ENCODE measurements at places on chromosomes 3 and 15.

DNA sequence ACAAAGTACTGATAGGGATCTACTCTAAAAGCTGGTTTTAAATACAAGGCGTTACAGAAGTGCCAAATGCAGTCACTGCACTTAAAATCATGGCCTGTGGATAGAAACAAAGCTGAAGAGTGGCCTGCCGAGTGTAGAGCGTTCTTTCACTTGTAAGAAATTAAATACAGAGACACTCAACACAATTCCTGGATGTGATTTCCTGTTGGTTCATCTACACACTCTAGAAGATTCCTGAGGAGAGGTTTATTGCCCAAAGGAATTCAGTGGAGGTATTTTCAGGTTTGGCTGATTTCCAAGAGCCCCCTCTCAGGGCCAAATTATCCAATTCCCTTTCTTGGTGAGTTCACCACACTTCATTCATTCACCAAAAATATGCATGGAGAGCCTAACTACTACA is 200.3 kb upstream of the IL12A start:
- no peak for DNase-seq

- no peak for DNase-seq
Observed at GRCh38 chr3:49134471-49135265, 1.8 kb upstream of the LAMB2 start.

- no peak for DNase-seq
Observed at GRCh38 chr3:190269101-190269500, 53.1 kb downstream of the CLDN1 start.

- peak; percentile 81 for DNase-seq
Observed at GRCh38 chr15:40763801-40764628, at the start of gene GCHFR. Gene GCHFR, plus strand, starts transcription at chr15:40764068. Its CDS starts 113 bp downstream, at chr15:40764181.

GRCh38 chr3:50651445-50651844 is 23.3 kb upstream of the DOCK3 start:
- DNase-seq = no peak

DNA sequence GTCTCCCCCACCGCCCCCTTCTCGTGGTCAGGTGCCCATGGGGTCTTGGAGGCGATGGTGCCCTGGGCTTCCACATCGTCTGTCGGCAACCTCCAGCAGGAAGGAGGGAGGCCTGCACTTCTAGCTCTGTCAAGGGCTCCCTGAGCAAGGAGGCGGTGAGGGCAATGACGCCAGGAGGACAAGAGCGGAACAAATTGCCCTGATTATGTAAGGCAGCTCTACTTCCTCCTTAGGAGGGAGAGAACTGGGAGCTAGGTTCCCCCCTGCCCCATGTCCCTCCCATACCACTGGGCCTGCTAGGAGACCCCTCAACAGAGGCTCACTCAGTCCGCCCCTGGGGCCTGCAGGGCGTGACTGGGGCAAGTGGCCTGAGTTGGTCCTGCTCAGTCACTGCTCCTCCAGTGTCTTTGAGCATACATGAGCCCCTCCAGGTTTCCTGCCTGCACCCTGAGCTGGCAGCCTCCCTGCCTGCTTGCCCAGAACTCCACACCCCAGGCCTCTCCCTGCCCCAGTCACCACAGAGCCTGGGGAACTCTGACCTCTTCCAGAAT is 56.1 kb downstream of the CACNA2D2 start:
- DNase-seq = no peak

DNA sequence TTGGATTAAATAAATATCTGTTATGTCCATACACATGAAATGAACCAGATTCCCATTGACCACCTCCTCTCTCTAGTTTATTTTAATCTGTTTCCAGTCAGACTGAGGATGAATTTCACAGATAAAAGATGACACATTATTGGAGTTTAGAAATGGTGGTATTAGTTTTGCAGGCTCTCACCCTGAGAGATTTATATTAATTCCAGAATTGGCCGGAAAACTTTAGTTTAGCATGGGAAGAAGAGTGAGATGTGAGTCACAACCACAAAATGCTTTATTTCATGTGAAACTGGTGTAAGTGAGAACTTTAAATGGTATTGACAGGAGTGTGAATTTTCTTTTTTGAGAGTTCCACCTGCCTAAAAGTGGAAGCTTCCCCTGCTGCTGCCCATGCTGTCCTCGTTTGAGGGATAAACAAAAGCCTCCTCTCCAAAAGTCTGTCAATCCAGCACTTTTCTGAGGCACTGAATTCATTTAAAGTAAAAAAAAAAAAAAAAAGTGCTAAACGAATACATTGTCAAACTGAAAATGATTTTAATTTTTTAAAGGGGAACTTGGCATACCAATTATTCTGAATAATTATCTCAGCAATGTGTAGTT is 65.1 kb upstream of the EPHA3 start:
- DNase-seq = no peak

DNA sequence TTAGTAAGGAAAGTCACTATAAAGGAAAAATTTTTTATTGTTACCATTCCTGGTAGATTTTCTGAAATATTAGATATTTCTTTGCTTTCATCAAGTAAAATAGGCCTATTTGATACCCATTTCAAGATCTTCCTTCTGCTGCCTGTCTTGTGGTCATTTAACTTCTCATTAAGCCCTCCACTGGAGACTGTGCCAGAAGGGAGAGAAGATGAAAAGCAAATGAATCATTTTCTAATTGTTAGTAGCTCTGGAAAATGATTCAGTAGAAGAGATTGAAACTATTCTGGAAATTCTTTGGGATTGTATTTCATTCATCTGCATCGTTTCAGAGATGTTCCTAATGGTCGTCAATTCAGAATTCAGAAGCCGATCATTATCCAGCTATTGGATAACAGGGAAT is 3.2 kb downstream of the KCTD6 start:
- no peak for DNase-seq

GRCh38 chr3:84209474-84209873 is 749.3 kb upstream of the CADM2 start:
- no peak for DNase-seq

DNA sequence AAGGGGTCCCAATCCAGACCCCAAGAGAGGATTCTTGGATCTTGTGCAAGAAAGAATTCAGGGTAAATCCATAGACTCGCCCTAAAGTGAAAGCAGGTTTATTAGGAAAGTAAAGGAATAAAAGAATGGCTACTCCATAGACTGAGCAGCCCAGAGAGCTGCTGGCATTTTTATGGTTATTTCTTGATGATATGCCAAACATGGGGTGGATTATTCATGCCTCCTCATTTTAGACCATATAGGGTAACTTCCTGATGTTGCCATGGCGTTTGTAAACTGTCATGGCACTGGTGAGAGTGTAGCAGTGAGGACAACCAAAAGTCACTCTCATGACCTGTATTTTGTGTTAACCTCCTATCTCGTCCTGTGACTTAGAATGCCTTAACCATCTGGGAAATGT is 142.2 kb downstream of the DOCK3 start:
- DNase-seq = no peak
